Breast epithelium (tissue), 4 donors: ENCODE measurements at places on chromosomes 7 and 10.

- DNase-seq = peak; percentile 40
These were observed 3.1 kb upstream of the STK32C start for GRCh38 chr10:132310701-132311337.

- DNase-seq = no peak
These were observed 28.5 kb downstream of the MKLN1 start for GRCh38 chr7:131355917-131356777.

GRCh38 chr7:130346177-130346905 lies 1.7 kb downstream of the CPA5 start:
- DNase-seq = no peak

GRCh38 chr10:73848821-73849489 lies 25.4 kb downstream of the CAMK2G start:
- peak; percentile 85 for DNase-seq

DNA sequence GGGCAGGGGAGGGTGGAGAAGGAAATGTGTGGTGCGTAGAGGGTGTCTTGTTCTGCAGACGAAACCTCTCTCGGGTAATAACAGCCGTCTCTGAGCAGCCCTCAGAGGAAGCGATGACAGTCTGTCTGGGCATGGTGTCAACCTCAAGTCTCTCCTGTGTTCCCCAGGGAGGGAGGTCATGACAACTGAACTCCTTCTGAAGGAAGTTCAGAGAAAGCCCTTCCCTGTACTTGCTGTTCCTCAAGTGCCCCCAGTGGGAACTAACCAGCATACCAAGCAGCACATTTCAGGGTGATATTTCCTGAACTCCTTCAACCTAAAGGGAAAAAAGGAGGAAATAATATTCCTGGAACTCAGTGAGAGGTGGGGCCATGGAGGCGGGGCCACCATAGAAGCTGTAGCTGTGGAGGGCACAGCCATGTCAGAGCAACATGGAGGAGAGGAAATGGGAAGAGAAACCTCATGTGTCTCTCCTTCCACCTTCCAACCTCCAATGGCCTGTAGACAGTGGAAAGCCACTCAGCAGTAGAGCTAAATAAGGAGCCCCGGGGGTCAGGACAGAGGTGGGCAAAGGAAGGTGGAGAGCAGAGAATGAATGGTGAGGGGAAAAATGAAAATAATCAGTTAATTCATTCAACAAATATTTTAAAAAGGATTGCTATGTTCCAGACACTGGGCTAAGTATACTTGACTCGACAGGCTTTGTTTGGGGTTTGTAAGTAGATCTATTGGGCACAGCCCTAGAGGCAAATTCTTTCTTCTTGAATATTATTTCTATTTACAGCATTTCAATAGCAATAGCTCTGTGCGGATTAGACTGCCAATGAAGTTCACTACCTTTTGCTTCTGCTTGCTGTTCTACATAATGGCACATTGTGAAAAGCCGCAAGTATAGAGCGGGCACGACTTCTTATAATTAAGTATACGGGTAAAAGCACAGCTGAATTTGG lies 61.0 kb upstream of the AOAH start:
- no peak for DNase-seq

DNA sequence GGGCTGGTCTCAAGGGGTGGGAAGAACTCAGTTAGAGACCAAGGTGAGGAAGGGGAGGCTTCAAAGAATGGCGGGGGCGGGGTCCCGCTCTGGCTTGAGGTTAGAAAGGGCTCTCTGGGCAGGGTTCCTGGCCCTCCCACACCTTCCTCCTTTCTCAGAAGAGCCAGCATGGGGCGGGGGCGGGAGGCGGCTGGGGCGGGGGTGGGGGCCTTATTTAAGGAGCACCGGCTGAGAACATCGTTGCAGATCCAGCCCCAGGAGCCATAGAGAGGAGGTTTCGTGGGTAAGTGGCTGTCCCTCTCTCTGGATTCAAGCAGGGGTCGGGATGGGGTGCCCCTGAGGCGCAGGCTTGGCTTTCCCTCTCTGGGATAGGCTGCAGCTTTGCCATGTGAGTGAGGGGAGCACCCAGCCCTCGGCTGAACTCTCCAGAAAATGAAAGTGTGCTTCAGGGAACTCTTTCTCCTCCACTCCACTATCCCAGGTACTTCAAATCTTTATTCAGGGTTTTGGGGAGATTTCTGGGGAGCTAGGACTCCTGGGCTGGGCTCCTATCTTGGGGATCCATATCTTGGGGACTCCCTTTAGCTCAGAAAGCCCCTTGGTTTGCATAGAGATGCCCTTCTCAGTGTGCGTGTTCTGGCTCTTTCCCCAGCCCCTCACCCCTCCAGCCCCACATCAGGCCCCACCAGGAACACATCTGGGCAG lies 3.3 kb upstream of the CUEDC2 start:
- DNase-seq = no peak

- DNase-seq = no peak
These were observed 86.3 kb upstream of the NFE2L3 start for GRCh38 chr7:26065652-26066051.

DNA sequence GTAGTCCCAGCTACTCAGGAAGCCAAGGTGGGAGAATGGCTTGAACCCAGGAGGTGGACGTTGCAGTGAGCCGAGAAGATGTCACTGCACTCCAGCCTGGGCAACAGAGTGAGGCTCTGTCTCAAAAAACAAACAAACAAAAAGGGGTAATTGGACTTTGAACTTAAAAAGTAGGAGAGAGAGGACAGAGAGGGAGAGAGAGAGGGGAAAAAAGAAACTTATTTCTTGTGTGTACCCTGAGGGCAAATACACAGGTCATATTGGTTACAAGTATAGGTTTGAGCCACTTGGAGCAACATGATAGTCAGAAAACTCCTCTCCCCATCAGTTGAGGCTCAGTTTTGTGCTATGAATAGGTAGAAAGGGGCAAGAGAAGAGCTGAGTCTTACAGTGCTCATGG lies 42.8 kb upstream of the CCDC7 start:
- DNase-seq = no peak

- no peak for DNase-seq
These were observed 7.3 kb upstream of the PNLIP start for GRCh38 chr10:116538456-116538855.

DNA sequence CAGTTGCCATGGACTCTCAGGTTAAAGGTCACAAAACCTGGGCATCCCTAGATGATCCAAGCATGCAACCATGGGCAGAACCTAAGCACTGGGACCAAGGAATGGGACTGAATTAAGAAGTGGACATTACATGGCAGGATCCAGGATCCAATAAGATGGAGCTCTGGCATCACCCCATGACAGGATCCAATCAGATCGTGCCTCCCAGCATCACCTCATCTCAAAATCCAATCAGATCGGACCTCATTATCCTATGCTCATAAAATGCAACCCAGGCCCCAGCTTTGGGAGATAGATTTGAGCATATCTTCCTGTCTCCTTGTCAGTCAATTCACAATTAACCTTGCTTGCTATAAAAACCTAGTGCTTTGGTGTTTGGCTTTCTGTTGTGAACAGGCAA lies 616.1 kb downstream of the PARD3 start:
- DNase-seq = no peak
